ENCODE measurements at places on chromosomes 4 and X.
A peak's percentile ranks its signal among the peaks of the same experiment; 100 is the strongest.

DNA sequence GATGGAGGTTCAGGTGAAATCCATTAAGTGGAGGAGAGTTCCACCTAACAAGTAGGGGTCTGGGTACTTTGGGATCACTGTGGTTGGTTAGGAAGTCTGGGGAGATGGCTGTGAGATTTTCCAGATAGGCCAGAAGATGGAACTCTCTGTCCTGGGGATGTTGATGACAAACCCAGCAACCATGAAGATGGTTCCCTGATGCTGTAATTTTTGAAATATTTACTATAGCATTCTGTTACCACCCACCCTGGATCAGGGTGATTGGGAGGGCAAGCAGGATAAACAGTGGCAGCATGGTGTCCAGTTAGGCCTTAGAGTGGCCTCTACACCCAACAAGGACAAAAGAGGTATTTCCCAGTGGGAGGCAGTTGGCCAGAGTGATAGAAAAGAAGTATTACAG, 15.9 kb upstream of the NELFA start:
- no peak for DNase-seq

GRCh38 chrX:104428231-104428630, 137.8 kb upstream of the IL1RAPL2 start:
- DNase-seq = no peak

DNA sequence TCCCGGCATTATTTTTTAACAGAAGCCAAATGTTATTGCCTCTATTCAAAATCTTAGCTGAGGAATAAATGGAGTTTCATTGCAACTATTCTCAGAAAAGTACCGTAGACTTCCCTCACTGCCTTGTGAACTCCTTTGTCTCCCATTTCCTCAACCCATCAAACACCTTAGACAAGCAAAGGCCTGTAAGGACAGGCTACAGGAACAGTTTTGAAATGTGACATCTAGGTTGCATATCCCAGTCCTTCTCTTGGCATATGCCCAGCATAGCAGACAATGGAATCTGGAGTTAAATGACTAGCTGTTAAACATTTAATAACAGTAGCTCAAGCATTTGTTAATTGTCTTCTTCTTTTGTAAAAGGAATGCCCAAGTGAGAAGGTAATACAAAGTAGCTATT, 1371.7 kb downstream of the STIM2 start:
- no peak for DNase-seq

GRCh38 chrX:143634663-143635455, 1.0 kb downstream of the SLITRK4 start:
- DNase-seq = peak; percentile 28

DNA sequence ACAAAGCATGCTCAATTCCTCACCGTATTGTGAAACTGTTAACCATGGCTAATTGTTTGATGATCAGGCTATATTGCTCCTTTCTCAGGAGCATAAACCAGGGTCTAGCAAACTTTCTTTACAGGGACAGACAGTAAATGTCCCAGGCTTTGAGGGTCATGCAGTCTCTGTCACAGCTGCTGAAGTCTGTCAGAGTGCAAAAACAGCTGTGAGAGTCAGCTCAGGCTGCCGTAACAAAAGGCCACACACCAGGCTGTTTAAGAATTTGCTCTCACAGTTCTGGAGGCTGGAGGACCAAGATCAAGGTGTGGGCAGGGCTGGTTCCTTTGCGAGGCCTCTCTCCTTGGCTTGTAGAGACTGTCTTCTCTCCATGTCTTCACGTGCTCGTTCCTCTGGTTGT, 75.6 kb downstream of the GPR143 start:
- DNase-seq = no peak

All from left hindlimb (tissue), 1 donor.